Activated naive CD8-positive, alpha-beta T cell treated with anti-CD3 and anti-CD28 coated beads, Interleukin-2, amount 10 ng/mL, durations not matched to agents 7 days and 5 days (primary cell): ENCODE measurements at places on chromosomes 1 and 21. TPM values are rescaled to one million over a fixed set of nuclear protein-coding genes. Genes with fewer than 3 reads are reported as not detected.
A peak's percentile ranks its signal among the peaks of the same experiment; 100 is the strongest.

NBPF4 gene
- total RNA-seq: 0.20 TPM

ST6GALNAC5 gene
- total RNA-seq: not detected

DNA sequence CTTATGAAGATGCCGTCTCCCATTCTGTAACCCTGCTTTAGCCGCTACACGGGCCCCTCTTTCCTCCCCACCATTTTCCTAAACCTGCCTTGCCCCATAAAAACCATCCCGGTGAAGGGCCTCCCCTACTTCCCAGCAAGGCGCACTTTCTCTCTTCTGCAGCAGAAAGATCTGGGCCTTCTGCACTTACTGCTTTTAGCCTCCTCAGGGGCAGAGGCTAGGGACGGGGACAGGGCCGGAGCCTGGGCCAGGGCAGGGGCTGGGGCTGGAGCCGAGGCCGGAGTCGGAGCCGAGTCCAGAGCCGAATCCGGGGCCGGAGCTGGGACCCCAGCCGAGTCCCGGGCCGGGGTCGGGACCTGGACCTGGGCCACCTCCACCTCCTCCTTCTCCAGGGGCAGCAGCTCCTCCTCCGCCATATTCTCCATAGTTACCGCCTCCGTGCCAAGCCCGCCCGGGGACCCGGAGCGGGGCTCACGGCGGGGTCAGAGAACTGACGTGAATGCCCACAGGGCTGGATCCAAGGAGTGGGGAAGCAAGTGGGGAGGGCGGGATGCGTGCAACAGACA is 382 bp downstream of the TRMT1L start:
- DNase-seq: no peak
- peaks cover 11% of the 10 kb centered on the region for H3K36me3 ChIP-seq
- peak overlapping the region; percentile 99 for H3K4me3 ChIP-seq

CLDN8 gene
- not detected for total RNA-seq

DNA sequence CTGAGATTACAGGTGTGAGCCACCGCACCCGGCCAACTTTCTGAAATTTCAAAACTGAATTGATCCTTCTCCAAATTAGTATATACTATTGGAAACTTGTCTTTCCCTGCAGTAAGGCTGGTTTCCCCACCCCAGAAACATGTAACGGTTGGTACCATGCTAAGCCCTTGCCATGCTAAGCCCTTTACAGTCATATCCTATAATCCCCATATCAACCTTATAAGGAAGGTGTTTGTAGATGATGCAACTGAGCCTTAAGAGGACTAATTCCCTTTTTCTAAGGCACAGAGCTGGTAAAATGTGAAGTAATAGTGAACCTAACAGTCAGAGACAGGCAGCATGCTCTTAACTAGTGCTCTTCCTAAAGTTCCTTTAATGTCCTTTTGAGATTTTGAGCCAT is 413.7 kb downstream of the DISC1 start:
- no peak overlapping the region for H3K27ac ChIP-seq
- no peaks in the 10 kb centered on the region for H3K36me3 ChIP-seq
- no peak overlapping the region for H3K4me3 ChIP-seq
- no peaks in the 10 kb centered on the region for H3K27me3 ChIP-seq
